ENCODE measurements at places on chromosomes 11 and 22.
A peak's percentile ranks its signal among the peaks of the same experiment; 100 is the strongest.

- DNase-seq, result no peak
Measured at GRCh38 chr11:78800096-78800690, 225.5 kb upstream of the NARS2 start.

DNA sequence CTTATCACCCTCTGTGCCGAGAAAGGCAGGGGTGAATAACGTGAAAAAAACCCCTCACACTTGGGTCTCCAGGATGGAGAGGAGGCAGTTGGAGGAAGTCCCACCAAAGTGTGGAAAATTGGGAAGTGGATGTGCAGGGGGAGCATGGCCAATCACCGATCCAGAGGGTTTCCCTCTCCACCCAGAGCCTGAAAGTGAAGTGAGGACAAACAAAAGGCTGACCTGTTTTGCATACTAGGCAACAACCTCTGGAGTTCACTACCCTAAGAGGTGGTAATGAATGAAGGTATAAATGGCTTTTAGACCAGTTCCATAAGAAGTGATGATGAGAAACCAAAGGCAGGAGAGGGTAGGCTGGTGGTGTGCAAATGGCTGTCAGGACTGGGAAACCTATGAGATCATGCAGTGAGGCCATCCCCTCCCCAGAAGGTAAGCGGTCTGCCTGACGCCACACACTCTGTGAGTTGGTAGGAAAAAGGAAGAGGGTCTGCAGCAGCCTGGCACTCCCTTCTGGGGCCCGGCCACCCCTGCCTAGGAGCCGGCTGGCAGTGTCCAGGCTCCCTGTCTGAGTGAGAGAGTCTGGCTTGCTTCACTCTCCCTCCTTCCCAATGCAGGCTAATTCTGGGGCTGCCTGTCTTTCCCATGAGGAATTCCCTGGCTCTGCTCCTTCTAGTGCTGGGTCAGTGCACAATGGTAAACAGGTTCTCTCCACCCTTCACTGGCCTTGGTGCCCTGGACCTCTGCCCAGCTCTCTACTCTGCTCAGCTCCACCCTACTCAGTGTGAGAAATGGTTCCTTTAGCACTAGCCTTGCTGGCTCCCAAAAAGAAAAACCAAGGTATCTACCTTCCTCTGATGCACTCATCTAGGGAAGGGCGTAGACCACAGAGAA, 15.6 kb downstream of the TBC1D10A start:
- DNase-seq, result no peak

DNA sequence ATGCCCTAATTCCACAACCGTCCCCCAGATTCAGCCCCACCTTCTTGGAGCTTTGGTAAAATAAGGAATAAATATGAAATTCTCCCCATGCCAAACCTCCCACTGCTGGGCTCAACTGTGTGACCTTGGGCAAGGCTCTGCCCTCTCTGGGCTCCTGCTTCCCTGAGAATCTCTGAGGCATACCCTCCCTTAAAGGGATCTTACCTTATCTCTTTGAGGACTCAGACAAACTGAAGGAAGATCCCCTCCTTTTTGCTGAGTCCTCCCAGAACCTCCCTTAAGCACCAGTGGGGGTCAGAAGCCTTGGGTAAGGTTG, 2.7 kb downstream of the CD248 start:
- DNase-seq, result no peak

- no peak for DNase-seq
Measured at GRCh38 chr11:57358543-57358961, 20.4 kb downstream of the P2RX3 start.

DNA sequence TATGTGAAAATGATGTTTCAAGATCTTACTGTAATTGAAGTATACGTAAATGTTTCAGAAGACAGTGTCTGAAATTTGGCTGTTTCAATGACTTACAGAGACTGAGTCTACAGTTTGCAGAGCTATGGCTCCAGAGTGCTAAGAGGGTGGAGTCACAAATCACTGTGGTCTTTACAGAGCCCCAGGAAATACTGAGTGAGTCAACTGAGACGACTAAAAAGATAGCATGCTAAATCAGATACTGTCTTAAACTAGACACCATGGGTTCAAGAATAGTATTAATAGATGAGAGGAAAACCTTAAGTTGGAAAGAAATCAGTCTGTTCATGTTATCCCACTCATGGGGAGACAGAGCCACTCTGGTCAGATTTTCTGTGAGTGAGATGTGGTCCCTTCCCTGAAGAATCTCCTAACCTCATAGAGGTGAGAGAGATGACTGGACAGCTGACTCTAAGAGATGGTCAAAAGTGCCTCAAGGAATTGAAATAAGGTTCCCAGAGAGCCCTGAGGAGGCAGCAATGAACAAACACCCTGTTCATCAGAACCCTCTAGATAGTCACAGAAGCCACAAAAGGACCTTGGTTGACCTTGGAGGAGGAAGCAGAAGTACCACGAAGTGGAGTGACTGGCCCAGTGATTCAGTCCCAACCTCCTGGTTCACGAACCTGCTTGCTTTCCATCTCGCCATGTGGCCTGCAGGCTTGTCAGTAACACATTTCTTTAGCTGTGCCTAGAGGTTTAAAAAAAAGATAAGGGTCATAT, 30.2 kb downstream of the C11orf91 start:
- DNase-seq, result peak; percentile 22

DNA sequence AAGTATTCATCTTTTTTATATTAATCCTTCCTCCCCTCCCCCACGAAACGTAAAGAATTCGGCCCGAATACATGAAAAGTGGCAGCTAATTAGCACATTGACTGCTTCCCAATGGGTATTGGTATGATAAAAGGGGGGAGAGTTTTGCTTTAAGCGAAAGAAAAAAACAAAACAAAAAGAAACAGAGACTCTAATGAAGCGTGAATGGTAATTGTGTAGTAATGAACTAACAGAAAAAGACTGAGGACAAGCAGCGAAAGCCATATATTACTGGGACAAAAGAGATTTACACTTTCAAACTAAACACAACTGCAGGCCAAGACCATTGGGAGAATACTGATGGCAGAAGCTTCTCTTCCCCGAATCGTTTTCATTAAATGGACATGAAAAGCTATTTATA, 2.5 kb downstream of the DBX1 start:
- DNase-seq, result no peak

GRCh38 chr11:61102667-61103571, 630 bp downstream of the CD5 start:
- DNase-seq, result peak; percentile 63

DNA sequence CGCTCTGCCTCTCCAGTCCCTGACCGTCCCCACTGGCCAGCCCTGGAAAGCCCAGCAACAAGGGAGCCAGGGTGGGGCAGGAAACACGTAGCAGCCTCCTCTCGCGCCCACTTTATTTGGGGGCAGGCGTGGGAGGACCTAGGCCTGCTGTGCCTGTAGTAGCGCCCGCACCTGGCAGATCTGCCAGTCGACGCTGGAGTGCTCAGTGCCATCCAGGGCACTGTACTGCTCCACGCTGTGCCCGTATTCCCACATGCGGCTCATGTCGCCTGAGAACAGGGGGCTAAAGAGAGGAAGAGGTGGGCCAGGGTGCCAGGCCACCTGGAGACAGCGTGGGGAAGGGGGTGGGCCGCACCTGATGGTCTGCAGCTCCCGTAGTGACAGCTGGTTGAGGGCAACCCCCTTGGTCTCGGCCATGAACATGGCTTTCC, 17.0 kb upstream of the DRICH1 start:
- no peak for DNase-seq

DNA sequence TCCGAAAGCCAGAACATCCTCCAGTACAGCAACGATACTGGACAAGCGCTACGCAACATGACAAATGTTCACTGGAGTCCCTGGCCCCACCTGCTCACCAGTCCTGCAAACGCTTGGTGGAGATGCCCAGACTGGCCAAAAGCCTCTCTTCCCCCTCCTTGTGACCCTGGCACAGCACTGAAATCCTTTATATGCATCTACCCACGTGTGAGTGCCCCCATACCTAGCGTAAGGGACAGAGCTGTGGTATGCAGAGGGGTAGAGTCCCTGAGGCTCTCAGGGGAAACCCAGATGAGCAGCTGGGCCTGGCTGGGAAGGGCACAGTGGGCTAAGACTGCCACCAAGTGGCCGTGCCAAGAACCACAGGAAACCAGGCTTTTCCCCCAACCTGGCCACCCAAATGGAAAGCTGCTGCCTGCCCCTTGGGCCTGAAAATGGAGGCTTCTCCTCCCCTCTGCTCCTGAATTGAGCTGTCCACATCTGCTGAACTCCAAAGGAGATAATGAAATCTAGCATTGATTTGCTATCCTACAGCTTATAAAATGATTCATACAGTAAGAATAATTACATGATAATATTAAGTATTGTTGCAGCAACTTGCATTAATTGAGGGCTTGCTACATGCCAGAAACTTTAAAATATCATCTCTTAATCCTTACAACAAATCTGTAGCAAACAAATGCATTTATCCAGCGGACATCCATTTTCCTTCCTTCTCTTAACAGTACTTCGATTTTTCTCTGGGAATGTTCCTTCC, 24.8 kb upstream of the TTC12 start:
- peak; percentile 68 for DNase-seq

- peak; percentile 69 for DNase-seq
Measured at GRCh38 chr11:11787305-11788062, 54.3 kb upstream of the USP47 start.

DNA sequence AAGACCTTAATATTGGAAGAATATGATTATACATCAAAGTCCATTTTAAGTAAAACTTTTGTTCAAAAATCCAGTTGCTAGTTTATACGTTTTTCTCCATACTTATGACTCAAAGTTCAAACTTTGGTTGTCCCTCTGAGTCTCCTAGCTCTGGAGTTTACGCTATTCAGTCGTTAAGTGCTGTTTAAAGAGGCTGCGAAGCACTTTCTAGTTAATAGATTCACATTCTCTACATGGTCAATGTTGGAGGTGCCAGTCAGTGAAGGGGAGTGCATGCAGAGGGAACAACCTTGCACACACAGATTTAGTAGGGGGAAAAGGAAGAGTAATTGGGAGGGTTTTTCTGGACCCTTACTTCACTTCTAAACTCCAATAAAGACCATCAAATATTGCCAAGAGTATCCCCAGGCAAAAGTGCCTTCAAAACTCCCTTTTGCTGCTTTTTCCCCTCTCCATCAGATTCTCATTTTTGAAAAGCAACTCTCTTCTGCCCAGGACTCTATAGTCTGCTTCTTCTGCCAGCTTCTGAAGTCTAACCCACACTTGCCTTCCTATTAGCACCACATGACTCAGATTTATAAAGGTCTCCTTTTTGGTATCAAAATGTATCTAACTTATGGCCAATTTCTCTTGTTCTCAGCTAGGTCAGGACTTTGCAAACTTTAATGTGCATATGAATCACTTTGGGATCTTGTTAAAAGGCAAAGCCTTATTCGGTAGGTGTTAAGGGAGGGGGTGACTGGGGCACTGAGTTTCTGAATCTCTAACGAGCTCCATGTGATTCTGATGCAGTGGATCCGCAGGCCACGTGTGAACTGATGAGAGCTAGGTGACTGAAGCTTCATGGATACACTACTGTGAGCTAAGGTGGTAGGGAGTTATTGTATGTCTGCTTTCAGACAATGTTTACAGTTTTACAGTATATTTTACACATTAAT, 96.2 kb upstream of the MTMR2 start:
- no peak for DNase-seq

DNA sequence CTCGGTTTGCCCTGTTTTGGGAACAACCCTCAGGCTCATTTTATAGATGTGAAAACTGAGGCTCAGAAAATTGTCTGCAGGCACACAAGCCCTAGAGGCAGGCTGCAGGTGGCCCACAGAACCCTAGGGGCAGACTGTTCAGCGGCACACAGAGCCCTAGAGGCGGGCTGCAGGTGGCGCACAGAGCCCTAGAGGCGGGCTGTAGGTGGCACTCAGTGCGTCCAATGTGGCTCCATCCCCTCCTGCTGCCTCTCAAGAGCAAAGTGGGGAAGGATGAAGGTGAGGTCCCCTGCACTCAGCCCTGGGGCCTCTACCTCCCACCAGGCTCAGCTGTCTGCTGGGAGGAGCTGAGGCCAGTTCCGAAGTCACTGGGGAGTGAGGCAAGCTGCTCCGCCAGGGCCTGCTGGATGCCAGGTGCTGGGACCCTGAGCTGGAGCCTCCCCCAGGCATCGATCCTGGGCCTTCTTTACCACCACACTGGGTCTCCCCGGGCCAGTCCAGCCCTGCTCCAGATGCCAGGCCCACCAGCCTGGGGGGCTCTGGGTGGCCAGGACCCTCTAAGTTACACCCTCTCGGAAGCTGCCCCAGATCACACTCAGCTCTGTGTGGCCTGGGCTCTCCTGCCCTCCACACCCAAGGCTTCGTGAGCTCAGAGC, 2.3 kb downstream of the ACY3 start:
- peak; percentile 77 for DNase-seq

GRCh38 chr22:24507716-24508115, 12.6 kb downstream of the UPB1 start:
- DNase-seq, result no peak

DNA sequence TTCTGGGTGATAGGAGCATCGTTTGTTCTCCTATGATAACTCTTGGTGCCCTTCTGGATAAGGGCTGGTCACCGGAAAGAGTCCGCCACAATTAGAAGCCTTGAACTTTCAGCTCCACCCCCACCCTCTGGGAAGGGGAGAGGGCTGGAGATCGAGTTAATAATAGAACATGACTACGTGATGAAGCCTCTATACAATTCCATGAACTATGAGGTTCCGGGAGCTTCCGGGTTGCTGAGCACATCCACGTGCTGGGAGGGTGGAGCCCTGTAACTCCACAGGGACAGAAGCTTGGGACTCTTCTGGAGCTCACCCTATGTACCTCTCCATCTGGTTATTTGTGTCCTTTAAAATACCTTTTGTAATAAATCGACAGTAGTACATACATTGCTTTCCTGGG, 40.3 kb downstream of the ARHGAP42 start:
- no peak for DNase-seq

DNA sequence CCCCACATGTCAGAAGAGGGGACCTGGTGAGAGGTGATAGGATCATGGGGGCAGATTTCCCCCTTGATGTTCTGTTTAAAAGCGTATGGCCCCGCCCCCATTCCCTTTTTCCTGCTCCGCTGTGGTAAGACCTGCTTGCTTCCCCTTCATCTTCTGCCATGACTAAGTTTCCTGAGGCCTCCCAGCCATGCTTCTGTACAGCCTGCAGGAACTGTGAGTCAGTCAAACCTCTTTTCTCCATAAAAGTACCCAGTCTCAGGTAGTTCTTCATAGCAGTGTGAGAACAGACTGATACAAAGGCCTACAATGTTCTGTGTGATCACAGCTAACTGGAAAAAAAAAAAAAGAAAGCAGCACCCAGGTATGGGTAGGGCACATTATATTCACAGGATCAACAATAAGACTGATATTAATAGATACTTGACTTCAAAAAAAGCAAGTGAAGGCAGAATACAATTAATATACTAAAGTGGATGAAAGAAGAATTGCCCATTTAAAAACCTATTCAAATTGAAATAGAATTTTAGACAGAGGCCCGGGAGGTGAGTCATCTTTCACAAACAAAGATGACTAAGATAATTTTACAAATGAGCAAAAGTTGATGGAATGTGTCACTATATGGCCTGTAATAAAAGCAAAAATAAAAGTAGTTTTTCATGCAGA, 1.7 kb upstream of the OR52K1 start:
- DNase-seq, result peak; percentile 51

- DNase-seq, result no peak
Measured at GRCh38 chr22:35085621-35086020, 19.7 kb downstream of the ISX start.

GRCh38 chr11:108199446-108200321, 22.8 kb downstream of the NPAT start:
- peak; percentile 82 for DNase-seq
